ENCODE measurements at places on chromosomes 1 and 21.
A peak's percentile ranks its signal among the peaks of the same experiment; 100 is the strongest.

GRCh38 chr1:231792634-231793033 lies 166.0 kb downstream of the DISC1 start:
- DNase-seq, result no peak

DNA sequence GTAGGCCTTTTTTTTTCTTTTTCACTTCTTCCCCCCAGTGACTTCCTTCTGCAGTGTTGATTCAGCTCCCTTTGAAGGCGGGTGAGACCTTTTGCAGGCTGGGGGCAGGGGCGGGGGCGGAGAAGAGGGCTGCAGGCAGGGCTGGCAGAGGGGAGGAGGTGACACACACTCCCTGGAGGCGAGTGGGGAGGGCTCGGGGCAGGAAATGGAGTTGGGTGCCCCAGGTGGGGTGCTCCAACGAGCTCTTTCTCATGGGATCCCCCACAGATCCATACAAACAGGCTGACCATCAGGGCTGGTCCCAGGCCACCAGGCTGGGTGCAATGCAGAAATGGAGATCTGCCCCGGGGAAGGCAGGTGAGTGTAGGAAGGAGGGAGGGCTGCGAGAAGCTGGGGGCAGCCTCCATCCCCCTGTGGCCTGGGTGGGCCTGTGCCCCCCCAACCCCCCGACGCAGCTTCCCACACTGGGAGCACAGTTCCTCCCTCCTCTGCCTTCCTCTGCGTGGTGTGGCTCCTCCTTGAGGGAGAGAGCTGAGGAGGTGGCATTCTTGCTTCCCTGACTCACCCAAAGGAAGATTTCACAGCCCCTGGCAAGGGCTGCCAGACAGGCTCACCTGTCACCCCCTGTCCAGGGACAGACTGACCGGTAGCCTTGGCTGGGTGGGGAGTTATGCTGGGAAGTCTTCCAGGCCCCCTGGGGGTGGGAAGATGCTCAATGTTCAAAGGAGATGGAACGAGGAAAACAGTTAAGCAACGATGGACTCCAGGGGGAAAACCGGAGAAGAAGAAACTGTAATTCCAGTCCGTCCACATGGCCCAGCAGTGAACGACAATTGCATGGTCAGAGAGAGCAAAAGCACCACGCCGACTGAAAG lies 7.1 kb upstream of the ITGB2 start:
- peak; percentile 31 for DNase-seq

- DNase-seq, result peak; percentile 8
Measured at GRCh38 chr1:54095546-54096226, 42.3 kb downstream of the TCEANC2 start.

- DNase-seq, result no peak
Measured at GRCh38 chr1:100306735-100307313, 40.8 kb downstream of the RTCA start.

DNA sequence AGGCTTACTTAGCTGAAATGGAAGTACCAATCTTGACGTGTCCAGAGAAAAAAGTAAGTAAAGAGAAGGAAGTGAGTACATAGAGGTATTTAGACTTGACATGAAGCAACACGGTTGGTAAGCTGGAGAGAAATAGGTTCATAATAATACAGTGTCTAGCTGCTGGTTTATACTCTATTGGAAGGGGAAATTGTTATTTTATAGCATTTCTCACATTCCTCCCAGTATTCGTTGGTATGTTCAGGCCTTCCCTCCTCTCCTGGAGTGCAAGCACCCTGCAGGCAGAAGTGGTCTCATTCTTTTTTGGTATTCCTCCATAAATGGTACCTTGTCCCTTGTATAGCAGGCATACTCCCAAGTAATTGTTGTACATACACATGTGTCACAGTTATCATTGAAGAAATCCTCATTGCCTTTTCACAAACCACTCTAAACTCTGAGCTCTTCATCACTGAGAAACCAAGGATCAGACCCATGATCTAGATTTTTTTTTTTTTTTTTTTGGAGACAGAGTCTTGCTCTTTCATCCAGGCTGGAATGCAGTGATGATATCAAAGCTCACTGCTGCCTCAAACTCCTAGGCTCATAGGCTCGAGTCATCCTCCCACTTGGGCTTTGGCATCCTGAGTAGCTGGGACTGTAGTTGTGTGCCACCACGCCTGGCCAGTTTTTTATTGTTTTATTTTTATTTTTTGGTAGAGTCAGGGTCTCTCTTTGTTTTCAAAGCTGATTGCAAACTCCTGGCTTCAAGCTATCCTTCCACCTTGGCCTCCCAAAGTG lies 9.8 kb upstream of the IPO9 start:
- no peak for DNase-seq

DNA sequence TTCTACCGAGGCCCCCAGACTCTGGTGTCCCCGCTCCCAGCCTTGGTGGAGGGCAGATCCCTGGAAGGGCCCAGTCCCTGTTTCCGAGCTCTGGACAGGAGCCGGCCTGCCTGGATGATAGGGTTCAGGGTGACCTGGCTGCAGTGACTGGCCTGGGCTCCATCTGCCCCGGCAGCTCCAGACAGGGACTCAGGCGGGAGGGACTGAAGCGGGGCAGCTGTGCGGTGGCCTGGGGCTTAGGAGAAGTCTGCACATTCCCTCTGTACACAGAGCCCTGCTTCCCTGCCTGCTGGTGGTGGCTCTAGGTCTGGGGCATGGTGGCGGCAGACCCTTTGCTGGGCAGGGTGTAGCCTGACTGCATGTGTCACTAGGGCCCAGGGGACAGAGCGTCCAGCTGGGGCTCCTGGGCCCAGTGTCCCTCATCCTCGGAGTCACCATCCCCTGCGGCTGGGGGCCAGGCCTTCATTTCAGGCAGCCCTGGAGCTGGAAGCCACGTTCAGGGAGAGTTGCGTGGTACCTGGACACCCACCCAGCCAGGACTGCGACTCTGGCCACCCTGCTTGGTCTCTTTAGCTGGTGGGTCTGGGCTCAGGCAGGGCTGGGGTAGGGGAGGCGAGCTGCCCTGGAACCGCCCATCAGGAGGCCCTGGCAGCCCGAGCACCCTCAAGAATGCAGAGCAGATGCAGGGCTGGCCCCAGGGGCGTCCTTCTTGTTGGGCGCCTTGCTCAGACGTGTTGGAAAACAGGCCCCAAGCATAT lies 9.6 kb downstream of the ARHGEF16 start:
- no peak for DNase-seq

GRCh38 chr1:227607336-227607898 lies 44.1 kb downstream of the ZNF678 start:
- no peak for DNase-seq

DNA sequence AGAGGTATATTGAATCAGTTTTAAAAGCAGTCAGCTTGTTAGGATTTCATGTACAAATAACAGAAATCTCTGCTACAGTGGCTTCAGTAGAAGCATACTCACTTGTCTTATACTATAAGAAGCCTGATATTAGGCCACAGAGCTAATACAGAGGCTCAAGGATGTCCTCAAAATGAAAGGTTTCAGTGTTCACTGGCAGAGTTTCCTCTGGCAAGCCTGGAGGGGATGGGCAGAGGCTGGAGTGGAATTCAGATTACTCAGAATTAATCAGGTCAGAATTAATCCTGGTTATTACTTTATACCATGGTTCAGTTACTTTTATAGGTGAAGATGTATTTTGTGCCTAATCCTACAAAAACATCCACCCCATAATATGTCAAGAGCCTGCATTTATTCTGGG lies 520.5 kb downstream of the USP25 start:
- DNase-seq, result no peak

DNA sequence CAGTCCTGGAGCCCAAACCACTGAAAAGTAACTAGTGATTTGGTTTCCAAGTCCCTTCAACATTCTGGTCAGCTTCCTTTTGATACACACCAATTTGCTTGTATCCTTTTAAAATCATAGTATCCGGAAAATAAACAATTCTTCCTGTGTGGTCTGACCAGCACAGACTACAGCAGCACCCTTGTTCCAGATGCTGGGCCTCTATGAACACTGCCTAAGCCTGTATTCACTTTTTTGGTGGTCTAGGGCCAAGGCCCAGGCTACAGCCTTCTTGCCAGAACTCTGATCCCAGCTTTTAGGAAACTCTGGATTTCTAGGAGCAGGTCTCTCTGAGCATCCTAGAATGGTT lies 801 bp upstream of the DDAH1 start:
- peak; percentile 35 for DNase-seq

DNA sequence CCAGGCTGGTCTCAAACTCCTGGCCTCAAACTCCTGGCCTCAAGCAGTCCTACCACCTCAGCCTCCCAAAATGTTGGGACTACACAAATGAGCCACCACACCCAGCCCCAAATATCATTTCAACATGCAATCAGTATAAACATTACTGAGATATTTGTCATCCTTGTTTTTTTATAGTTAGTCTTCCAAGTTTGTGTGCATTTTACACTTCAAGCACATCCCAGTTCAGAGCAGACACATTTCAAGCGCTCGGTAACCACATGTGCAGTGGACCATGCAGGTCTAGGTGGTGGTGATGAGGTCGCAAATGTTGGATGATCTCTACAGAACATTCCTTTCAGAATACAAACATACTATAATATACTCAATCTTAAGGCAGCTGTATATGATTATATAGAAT lies 23.8 kb upstream of the APP start:
- DNase-seq, result no peak

DNA sequence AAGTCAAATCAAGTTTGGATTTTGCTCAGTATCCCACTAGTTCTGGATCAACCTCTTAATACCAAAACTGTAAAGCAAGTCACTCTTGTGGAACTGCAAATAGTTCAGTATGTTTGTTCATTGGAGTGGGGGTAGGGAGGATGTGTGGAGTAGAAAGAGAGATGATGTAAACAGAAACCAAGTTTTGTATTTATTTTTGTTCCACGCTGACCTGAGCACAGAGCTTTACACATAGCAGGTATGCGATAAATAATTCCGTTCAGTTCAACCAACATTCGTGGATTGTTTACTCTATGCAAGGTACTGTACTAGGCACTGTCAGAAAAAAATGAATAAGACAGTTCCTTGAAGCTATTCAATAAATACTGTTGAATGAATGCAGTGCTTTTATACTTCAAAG lies 4.5 kb upstream of the ZNF644 start:
- DNase-seq, result no peak

GRCh38 chr1:224673141-224673540 lies 57.0 kb downstream of the CNIH3 start:
- no peak for DNase-seq

GRCh38 chr1:67536957-67537666 lies 106.9 kb upstream of the SERBP1 start:
- no peak for DNase-seq

- DNase-seq, result no peak
Measured at GRCh38 chr1:186481303-186481888, 20.5 kb upstream of the PDC start.

- DNase-seq, result no peak
Measured at GRCh38 chr1:203508463-203509073, 14.6 kb downstream of the OPTC start.

DNA sequence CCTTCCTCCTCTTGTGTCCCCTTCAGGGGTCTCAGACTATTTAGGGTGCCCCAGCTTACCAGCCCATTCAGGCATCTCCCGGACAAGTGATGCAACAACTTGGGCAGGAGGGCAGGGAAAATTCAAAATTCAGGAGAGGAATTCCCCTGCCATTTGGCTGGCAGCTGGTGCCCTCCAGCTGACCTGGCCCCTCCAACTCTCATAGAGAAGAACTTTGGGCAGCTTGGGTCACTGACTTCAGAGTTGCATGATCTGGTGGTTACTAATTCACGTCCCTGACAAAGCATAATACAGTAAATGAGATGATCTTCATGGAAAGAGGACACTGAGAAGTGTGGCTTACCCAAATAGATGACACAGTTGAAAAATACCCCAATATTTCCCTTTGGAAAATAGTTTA lies at the start of gene FCAMR:
FCAMR (minus strand) TSS at position 15 of the 400 bp plus-strand sequence. CDS start 335 bp downstream, outside the sequence.
- no peak for DNase-seq

DNA sequence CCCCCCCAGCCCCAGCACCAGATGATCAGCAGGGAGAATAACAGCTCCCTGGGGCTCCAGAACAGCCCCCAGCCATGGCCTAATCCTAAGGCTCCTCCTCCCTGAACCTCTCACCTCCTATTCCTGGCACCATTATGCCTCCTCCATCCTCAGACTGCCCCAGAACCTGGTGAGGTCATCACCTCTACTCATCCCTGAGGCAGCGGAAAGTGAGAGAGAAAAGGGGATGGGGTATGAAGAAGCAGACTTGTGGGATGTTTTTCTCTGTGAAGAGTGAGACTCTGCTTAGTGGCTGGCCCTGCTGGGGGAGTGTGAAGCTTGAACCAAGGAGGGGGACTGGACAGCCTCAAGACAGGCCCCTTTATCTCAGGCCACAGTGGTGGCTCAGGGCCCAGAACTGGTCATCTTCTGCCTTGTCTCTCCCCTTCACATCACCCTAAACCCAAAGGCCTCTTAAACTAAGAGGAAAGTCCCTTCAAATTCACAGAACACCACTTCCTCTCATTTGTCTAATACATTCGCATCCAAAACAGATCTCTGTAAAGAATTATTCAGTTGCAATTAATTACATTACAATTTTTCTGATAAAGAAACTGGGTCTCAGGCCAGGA lies 2.2 kb upstream of the PPM1J start:
- no peak for DNase-seq

DNA sequence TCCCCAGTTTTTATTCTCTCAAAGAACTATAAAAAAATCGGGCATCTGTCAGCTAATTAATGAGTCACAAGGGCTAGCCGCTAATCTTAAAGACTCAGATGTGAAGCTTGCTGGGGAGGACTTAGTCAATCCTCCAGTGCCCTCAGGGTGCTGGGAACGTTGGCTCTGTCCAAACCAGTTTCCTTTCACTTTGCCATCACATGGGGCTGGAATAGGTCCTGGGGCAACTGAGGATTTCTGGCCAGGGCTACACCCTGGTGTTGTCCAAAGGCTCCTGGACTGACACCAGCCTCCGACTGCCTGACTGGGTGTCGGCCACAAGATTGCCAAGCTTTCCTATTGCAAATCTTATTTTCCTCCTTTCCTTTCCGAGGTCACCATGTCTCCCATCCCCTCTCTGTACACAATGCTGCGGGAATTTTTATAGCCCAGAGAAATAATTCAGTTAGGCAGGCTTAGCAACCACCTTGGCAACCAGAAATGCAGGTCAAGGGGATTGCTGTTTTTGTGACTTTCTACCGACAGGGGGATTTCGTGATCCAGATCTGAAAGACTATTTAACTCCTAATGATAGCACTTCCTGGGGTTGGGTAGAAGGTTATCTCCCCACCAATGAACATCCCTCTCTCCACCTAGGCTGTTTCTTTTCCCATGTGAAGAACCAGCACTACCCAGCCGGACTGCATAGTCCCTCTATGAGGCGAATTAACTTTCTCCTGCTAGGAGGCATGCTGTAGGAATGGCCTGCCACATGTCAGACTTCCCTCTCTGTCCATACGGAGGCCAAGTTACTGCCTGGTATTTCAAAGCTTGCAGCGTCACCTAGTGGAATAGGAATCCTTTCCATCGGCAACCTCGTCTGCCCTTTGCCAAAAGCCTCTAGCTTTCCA lies 29.9 kb upstream of the CTBS start:
- DNase-seq, result peak; percentile 100

GRCh38 chr1:175503538-175503937 lies 239.9 kb downstream of the TNR start:
- no peak for DNase-seq
